ENCODE measurements at places on chromosomes 16 and 17.

- DNase-seq = no peak
Observed at GRCh38 chr16:67943619-67944504, at the start of gene LCAT. Gene LCAT, minus strand, starts transcription at chr16:67944120. Its CDS starts 19 bp downstream, at chr16:67944101.

DNA sequence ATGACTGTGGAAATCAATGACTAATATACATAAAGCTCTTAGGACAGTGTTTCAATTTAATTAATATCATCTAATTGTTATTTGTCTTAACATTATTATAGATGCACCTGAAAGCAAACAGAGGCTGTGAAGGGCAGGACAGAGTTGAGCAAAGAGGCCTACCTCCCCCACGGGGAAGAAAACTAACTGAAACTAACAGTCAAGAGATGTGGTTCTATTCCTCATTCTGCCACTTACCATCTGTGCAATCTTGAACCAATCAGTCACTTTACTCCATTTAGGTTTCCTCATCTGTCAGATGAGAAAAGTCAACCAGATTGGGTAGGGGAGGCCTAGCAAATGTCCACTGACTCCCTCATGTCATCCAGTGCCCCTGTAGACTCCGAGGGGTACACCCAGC, 59.1 kb downstream of the C17orf67 start:
- DNase-seq = no peak

- DNase-seq = no peak
Observed at GRCh38 chr17:57915544-57915943, 39.7 kb downstream of the CUEDC1 start.

DNA sequence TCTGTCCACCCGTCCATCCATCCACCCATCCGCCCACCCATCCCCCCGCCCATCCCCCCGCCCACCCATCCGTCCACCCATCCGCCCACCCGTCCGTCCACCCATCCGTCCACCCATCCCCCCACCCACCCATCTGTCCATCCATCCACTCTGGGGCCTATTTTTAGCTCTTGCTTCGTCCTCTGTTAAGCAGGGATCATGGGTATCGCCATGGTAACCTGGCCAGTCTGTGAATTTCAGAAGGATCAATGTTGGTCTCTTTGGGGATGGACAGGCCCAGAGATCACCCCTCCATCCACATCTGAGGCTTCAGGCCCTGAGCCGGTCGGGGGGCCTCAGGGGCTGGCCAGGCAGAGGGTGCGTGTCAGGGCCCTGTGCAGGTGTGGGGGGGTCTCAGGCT, 15.2 kb upstream of the DPEP1 start:
- DNase-seq = no peak

DNA sequence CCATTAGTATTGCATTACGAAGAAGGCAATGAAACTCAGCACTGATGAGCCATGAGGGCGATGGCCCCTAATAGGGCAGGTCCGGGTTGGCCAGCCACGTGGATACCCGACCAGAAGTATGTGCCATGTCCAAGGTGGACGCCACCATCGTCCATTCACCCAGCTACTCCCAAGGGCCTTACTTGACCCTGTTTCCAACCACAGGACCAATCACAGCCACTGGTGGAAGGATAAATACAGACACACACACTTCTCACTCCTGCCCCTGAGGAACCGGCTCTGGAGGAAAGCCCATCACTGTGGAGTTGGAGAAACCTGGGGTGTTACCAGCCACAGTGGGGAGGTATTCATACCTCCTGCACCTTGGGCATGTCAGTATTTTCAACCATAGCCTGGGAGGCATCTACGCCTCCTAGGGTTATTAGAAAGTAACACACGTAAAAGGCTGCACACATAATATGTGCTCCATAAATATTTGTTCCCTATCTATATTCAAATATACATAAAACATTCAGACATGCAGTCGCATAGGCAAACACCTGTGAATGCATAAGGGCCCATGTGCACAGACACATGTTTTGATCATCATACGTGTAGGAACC, 5.4 kb upstream of the ITGA3 start:
- no peak for DNase-seq

- peak; percentile 29 for DNase-seq
Observed at GRCh38 chr17:74199306-74200092, 4.0 kb upstream of the RPL38 start.

- DNase-seq = no peak
Observed at GRCh38 chr16:83951544-83951943, 1.5 kb upstream of the OSGIN1 start.

DNA sequence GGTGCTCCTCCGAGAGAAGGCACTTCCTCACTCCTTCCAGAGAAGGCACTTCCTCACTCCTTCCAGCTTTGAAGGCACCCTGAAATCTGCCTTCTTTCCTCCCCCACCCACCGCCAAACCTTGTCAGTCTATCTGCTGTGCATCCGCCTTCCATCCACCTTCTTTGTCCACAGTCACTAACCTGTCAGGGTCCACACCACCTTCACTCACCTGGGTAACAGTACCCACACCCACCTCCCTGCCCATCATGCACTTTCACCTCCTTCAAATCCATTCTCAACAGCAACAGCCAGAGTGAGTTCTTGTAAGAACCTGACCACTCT, 5.2 kb downstream of the CCDC102A start:
- DNase-seq = no peak

Measured in stimulated activated CD8-positive, alpha-beta memory T cell treated with anti-CD3 and anti-CD28 coated beads, Interleukin-7, amount 100 ng/mL, for 1 hour (primary cell).